ENCODE measurements at places on chromosomes 2 and 18. TPM values are rescaled to one million over a fixed set of nuclear protein-coding genes. Genes with fewer than 3 reads are reported as not detected.

CTLA4 gene
- total RNA-seq: 1.0 TPM

LBX2 gene
- total RNA-seq: 0.38 TPM

VAMP5 gene
- total RNA-seq: 6.1 TPM

C1QL2 gene
- not detected for total RNA-seq

TXNDC2 gene
- total RNA-seq: not detected

KLHL41 gene
- total RNA-seq: not detected

FBXO41 gene
- 1.1 TPM for total RNA-seq

GREB1L gene
- not detected for total RNA-seq

DSG4 gene
- not detected for total RNA-seq

- H3K27ac ChIP-seq: no peak overlapping the region
- H3K36me3 ChIP-seq: no peaks in the 10 kb centered on the region
- H3K27me3 ChIP-seq: no peaks in the 10 kb centered on the region
- no peak overlapping the region for H3K4me3 ChIP-seq
Observed at GRCh38 chr2:128308284-128308731, 10.4 kb downstream of the HS6ST1 start.

DNA sequence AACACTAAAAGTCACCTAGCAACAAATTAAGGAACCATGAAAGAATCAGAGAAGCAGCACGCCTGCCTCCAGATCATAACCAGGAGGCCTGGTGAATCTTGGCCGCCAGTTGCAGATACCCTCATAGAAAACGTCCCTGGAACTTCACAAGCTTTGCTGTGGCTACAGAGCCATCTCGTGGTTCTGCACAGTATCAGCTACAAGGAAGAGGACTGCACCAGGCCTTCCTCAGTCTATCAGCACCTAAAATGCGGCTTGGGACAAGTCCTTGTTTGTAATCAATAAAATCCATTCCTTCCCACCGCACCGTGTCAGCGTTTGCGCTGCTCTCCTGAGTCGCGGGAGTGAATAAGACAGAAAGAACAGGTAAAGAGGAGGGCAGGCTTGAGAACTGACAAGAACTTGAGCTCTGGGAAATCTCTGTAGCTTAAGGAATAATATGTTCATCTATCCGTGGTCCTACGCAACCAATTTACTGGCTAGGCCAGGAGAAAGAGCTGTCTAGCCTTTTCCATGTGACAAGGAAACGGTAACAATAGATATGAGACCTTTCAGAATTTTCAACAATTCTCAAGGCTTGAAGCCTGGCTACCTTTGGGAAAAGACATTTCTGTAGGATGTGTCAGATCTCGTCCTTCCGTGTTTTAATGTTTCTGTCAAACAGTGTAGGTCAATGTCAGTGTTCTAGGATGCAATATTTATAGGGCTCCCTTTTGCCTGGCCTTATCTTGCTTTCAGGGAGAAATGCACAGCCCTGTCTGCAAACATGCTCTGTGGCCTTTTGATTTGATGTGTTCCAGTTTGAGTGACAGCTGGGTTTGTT, 128.5 kb upstream of the RAB12 start:
- H3K4me3 ChIP-seq: no peak overlapping the region
- H3K27me3 ChIP-seq: no peaks in the 10 kb centered on the region
- DNase-seq: no peak
- no peaks in the 10 kb centered on the region for H3K4me1 ChIP-seq
- no peaks in the 10 kb centered on the region for H3K36me3 ChIP-seq

GRCh38 chr18:3264362-3264761, 2.4 kb downstream of the MYL12B start:
- no peaks in the 10 kb centered on the region for H3K36me3 ChIP-seq
- peaks cover 49% of the 10 kb centered on the region for H3K4me1 ChIP-seq
- no peak for DNase-seq
- H3K4me3 ChIP-seq: peak overlapping the region; percentile 92
- peak overlapping the region; percentile 98 for H3K27ac ChIP-seq
- H3K27me3 ChIP-seq: no peaks in the 10 kb centered on the region

GRCh38 chr2:67899187-67899586, 163.6 kb downstream of the C1D start:
- no peaks in the 10 kb centered on the region for H3K36me3 ChIP-seq
- DNase-seq: no peak
- no peaks in the 10 kb centered on the region for H3K4me1 ChIP-seq

GRCh38 chr2:9780368-9781130, 62.7 kb upstream of the TAF1B start:
- H3K27me3 ChIP-seq: no peaks in the 10 kb centered on the region
- peak overlapping the region; percentile 86 for H3K27ac ChIP-seq
- no peak for DNase-seq
- H3K4me3 ChIP-seq: no peak overlapping the region
- H3K36me3 ChIP-seq: no peaks in the 10 kb centered on the region
- H3K4me1 ChIP-seq: peaks cover 36% of the 10 kb centered on the region

GRCh38 chr2:58865436-58865835, 624.3 kb upstream of the FANCL start:
- H3K4me3 ChIP-seq: no peak overlapping the region
- no peak for DNase-seq
- H3K27ac ChIP-seq: no peak overlapping the region
- no peaks in the 10 kb centered on the region for H3K4me1 ChIP-seq
- H3K36me3 ChIP-seq: no peaks in the 10 kb centered on the region
- no peaks in the 10 kb centered on the region for H3K27me3 ChIP-seq

- H3K4me3 ChIP-seq: no peak overlapping the region
- H3K36me3 ChIP-seq: no peaks in the 10 kb centered on the region
- H3K27me3 ChIP-seq: no peaks in the 10 kb centered on the region
Observed at GRCh38 chr18:11955239-11956029, 25.9 kb upstream of the IMPA2 start.

- peaks cover 10% of the 10 kb centered on the region for H3K4me1 ChIP-seq
- H3K36me3 ChIP-seq: no peaks in the 10 kb centered on the region
- no peak overlapping the region for H3K4me3 ChIP-seq
- H3K27ac ChIP-seq: no peak overlapping the region
- H3K27me3 ChIP-seq: no peaks in the 10 kb centered on the region
Observed at GRCh38 chr18:74748809-74749208, 151.1 kb downstream of the ZNF407 start.

GRCh38 chr2:135475128-135475527, 55.9 kb downstream of the ZRANB3 start:
- no peaks in the 10 kb centered on the region for H3K4me1 ChIP-seq
- no peak overlapping the region for H3K4me3 ChIP-seq
- H3K27ac ChIP-seq: no peak overlapping the region
- no peaks in the 10 kb centered on the region for H3K36me3 ChIP-seq
- H3K27me3 ChIP-seq: no peaks in the 10 kb centered on the region
- no peak for DNase-seq

- H3K4me3 ChIP-seq: no peak overlapping the region
- H3K27me3 ChIP-seq: no peaks in the 10 kb centered on the region
- no peak for DNase-seq
- H3K27ac ChIP-seq: no peak overlapping the region
- H3K36me3 ChIP-seq: no peaks in the 10 kb centered on the region
Observed at GRCh38 chr2:230650585-230651137, 62.0 kb upstream of the CAB39 start.

DNA sequence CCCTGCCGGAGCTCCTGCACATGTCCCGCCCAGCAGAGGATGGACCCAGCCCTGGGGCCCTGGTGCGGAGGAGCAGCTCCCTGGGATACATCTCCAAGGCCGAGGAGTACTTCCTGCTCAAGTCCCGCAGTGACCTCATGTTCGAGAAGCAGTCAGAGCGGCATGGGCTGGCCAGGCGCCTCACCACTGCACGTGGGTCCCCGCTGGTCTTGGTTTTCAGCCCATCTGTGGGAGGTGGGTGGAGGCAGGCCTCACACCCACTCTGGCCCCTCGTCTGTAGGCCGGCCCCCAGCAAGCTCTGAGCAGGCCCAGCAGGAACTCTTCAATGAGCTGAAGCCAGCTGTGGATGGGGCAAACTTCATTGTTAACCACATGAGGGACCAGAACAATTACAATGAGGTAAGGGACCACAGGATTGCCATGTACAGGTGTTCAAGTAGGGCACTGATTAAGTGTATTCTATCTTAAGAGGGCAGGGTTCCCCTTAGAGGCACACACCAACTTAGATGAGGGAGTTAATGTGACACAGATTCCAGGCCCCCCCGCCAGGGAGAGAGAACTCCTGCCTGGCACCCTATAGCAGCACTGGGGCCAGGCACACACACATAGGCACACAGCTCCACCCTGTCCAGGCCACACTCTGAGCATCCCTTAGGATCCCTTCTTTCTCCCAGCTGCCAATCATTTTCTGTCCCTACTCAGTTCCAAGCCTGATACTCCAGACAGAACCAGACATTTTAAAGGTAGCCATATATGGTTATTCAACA, 5.4 kb upstream of the CHRNG start:
- no peak overlapping the region for H3K27ac ChIP-seq
- peaks cover 2% of the 10 kb centered on the region for H3K4me1 ChIP-seq
- DNase-seq: no peak
- H3K27me3 ChIP-seq: no peaks in the 10 kb centered on the region
- no peak overlapping the region for H3K4me3 ChIP-seq

DNA sequence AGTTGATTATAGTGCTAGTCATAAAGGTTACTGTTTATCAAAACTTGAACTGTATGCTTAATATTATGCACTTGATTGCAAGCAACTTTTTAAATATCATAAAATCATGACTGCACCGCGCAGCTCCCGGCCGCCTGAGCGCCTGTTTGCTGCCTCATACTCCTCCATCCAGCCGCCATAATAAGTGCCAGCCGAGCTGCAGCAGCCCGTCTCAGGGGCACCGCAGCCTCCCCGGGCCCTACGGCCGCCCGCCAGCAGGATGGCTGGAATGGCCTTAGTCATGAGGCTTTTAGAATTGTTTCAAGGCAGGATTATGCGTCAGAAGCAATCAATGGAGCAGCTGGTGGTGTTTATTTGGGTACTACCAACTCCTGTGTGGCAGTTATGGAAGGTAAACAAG, 337.2 kb downstream of the PAX3 start:
- no peaks in the 10 kb centered on the region for H3K36me3 ChIP-seq
- H3K27me3 ChIP-seq: no peaks in the 10 kb centered on the region
- H3K4me1 ChIP-seq: no peaks in the 10 kb centered on the region
- no peak for DNase-seq
- H3K27ac ChIP-seq: no peak overlapping the region
- H3K4me3 ChIP-seq: no peak overlapping the region

DNA sequence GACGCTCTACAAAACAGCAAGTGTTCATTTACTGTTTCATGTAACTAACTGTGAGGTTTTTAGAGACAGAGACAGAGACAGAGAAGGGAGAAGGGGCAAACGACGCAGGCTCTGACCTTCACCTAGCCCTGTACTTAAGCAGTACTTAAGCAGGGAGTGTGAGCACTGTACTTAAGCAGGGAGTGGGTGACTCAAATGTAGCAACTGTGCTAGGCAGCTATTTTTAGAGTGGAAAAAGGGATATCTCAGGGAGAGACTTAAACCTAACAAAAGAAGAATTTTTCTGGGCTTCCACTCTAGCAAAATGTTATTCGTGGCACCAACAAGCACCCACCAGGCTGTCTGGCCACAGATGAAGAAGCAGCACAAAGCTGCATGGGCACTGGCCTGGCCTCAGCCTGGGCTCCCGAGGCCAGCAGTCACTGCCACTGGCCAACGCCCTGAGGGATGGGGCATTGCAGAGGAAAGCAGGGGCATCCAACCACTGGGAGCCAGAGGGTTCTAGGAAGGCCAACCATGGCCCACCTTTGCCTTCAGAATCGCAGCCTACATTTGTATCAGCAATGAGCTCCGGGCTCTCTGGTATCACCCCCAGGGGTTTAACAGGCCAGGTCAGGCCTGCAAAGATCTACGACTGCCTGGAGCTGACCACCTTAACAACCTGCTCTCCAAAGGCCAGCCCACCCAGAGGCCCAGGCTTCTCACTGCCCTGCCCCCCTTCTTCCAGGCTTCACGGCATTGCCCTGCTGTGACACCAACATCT, 154.3 kb downstream of the TTC32 start:
- no peaks in the 10 kb centered on the region for H3K27me3 ChIP-seq
- no peak for DNase-seq
- H3K27ac ChIP-seq: no peak overlapping the region
- no peaks in the 10 kb centered on the region for H3K4me1 ChIP-seq
- H3K36me3 ChIP-seq: no peaks in the 10 kb centered on the region
- H3K4me3 ChIP-seq: no peak overlapping the region

DNA sequence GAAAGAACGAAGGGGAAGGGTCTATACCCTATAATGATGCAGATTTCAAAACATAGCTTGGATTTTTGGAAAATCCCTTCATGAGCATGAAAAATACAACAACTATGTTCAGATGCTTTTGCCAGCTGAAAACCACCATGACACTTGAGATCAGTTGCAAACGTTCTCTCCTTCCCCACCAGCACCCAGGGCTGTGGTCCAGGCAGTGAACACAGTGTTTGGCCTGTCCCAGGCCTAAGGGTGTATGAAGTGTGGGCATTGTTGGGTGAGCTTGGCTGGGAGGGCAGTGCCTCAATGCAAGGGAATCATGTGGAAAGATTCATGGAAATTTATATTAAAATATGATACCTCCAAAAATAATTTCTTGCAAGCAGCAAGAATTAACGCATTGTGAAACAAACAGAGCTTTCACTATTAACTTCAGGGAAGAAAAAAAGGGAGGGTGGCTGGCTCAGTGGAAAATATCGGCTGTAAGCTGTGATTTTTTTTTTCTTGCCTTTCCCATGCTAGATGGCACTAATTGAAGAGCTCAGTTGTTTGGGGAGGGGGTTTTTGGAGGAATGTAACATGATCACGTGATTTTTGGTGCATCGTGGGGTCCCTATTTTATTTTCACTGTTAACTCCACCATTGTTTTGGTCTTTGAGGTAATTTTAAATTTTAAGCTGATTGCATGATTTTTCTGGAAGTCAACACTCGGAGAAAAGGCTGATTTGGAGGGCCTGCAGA, 52.0 kb downstream of the CDC42EP3 start:
- H3K4me1 ChIP-seq: no peaks in the 10 kb centered on the region
- DNase-seq: no peak
- H3K36me3 ChIP-seq: no peaks in the 10 kb centered on the region
- H3K27me3 ChIP-seq: no peaks in the 10 kb centered on the region
- no peak overlapping the region for H3K4me3 ChIP-seq
- H3K27ac ChIP-seq: no peak overlapping the region

GRCh38 chr2:143729296-143729814, 600.1 kb downstream of the ARHGAP15 start:
- H3K36me3 ChIP-seq: no peaks in the 10 kb centered on the region
- no peak overlapping the region for H3K4me3 ChIP-seq
- no peak for DNase-seq
- no peaks in the 10 kb centered on the region for H3K27me3 ChIP-seq
- no peak overlapping the region for H3K27ac ChIP-seq

GRCh38 chr2:181441670-181442069, 15.5 kb upstream of the ITGA4 start:
- H3K27ac ChIP-seq: no peak overlapping the region
- no peaks in the 10 kb centered on the region for H3K36me3 ChIP-seq
- H3K4me1 ChIP-seq: no peaks in the 10 kb centered on the region
- H3K27me3 ChIP-seq: no peaks in the 10 kb centered on the region
- no peak overlapping the region for H3K4me3 ChIP-seq

Data from esophagus squamous epithelium (tissue), 5 donors.